ENCODE measurements at places on chromosomes 4 and X.

GRCh38 chr4:32930700-32931099 is 2210.5 kb downstream of the PCDH7 start:
- DNase-seq = no peak

DNA sequence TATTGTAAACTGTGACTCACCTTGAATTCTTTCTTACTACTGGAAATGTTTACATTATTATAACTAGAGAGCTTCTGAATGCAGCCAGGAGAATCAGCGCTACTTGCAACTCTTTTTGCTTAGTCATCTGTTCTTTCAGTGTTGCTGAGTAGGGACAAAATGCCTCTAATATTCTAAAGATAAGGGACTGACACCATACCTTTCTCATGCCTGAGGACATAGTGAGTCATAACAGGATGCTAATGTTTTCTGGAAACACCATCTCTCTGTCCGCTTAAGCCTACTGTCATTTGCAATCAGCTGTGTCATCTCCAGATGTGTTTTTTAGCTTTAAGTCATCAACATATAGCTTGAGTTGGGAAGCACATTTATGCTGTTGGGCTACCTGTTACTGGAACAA is 108.3 kb downstream of the QRFPR start:
- DNase-seq = peak; percentile 46

DNA sequence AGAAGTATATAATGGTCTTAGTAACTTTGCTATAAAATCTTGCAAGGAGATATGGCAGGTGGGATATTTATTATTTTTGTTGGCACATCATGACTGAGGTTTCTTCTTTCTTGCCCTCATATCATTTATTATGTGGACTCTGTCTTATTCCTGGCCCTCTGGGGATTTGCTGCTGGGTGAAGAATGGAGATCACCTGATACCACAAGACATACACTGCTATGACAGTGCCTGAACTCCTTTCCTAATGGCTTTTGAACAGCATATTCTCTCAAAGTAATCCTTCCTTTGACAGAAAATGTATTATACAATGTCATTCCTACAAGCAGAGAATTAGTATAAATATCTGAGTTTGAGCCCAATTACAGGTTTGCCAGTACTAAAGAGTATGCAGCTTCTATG is 22.0 kb upstream of the ADGRA3 start:
- no peak for DNase-seq

- no peak for DNase-seq
Measured at GRCh38 chrX:101160001-101160400, 59.6 kb upstream of the DRP2 start.

DNA sequence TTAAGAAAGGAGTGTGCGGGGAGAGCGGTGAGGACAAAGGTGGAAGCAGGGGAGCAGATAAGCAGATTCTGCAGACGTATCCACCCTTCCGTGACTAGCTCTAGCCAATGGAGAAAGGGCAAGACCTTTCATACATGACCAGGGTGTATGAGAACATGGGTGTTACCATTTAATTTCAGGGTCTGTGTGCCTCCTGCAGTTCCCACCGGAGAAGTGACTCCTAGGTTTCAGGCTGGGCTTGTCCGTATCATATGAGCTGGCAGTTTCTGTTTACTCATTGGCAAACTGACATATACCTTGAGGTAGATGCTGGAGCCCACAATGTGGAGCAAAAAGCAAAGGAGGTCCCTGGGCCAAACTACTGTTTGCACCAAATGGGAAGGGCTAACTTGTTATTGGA is 6.8 kb downstream of the RBM47 start:
- no peak for DNase-seq

- peak; percentile 54 for DNase-seq
Measured at GRCh38 chr4:154314248-154314647, 177.4 kb downstream of the DCHS2 start.

GRCh38 chr4:141541851-141542250 is 94.5 kb upstream of the IL15 start:
- DNase-seq = peak; percentile 79

DNA sequence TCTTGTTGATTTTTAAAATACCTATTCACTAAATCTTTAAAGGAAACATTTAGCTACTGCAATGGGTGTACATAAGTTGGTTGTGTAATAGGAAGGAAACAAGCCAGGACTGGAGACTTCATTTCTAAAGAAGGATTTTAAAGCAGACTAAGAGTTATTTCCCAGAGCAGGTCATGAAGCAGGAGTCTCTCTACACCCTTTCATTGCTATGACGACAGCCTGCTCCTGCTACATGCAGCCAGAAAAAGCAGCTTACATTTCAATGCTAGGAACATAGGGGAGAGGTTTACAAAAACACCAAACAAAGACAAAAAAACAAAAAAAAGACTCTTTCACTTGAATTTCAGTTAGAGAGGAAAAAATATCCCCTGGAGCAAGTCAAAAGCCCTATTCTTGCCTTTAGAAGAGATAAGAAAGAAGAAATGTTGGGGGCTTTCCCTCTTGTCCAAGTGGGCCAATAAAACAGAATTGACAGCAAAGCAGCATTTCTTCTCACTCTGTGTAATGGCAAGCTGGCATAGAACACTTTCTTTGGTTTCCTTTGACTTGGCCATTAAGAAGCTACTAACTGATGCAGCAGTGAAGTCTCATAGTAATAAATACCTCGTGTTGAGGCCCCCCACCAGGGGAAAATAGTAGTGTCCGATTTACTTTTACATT is 3.4 kb downstream of the SPARCL1 start:
- no peak for DNase-seq

GRCh38 chr4:2691952-2692435 is 64.1 kb downstream of the TNIP2 start:
- DNase-seq = no peak

DNA sequence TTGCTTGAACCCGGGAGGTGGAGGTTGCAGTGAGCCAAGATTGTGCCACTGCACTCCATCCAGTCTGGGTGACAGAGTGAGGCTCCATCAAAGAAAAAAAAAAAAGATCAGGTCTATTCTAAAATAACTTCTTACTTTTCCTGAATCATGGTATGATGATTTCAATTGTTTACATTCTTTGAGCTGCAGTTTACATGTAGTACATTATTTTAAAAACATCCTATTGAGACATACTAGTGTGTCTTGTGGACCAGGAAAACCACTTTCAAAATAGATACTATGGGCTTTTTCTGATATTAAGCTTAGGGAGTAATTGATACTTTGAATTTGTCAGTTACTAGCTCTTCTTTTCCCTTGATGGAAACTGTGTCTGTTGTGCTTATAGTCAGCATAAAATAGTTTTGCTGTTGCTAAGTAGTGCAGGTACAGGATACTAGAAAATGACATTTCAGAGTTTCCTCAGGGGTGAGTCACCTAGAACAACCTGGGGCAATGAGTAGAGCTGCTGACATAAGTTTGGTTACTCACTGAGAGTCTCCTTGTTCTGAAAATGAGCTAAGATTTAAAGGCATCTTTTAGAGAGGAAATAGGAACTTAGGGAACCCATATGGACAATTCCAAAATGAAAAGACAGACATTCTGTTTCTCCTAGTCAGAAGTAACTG is 53.2 kb upstream of the C4orf54 start:
- DNase-seq = no peak

DNA sequence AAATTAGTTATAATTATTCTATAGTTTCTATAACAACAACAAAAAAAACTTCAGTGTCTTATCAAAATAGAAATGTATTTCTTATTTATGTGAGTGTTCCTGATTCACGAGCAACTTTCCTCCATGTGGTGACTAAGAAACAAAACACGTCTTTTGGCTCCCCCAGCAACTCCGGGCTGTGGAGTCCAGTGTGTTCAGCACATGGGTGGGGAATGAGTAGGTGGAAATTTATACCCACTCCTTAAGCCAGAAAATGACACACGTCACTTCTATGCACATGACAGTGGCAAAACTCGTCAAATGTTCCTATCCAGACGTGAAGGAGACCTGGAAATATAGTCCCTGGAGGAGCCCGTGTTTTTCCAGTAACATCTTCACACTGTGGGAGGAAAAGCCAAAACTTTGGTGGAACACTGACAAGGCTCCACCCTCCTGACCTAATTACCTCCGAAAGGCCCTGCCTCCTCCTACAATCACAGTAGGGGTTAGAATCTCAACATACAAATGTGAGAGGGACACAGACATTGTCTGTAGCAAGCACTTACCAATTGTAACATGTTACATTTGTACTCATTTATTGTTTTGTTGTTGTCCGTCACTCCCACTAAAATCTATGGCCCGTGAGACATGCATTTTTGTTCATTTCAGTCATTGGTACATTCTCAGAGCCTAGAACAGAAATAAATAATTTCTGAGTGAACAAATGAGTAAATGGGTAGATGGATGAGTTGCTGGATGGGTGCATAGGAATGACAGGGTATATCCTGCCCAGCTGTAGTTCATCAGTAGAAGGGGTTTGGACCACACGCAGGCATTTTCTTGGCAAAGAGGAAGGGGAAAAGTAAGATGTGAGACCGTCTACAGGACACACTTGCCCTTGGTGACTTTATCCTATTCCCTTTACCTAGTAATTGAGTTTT is 605.8 kb upstream of the TENM3 start:
- peak; percentile 52 for DNase-seq

DNA sequence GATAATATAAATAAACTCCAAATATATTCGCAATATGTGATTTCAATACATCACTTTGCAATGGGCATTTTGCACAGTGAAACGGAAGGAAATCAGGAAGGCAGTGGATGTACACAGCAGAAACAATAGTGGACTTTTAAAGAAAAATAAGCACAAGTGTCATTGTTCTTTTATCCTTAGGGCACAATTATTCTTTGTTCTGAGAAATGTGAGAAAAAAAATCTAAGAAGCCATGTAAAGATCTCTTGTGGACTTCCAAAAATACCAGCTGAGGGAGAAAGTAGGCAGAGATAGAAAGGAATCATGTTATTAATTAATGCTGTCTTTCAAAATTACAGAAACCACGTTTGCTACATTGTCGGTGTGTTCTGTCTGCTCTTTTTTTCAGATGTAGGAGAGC is 17.6 kb upstream of the PRRG1 start:
- DNase-seq = no peak

GRCh38 chr4:98352940-98353339 is 91.8 kb downstream of the RAP1GDS1 start:
- no peak for DNase-seq

DNA sequence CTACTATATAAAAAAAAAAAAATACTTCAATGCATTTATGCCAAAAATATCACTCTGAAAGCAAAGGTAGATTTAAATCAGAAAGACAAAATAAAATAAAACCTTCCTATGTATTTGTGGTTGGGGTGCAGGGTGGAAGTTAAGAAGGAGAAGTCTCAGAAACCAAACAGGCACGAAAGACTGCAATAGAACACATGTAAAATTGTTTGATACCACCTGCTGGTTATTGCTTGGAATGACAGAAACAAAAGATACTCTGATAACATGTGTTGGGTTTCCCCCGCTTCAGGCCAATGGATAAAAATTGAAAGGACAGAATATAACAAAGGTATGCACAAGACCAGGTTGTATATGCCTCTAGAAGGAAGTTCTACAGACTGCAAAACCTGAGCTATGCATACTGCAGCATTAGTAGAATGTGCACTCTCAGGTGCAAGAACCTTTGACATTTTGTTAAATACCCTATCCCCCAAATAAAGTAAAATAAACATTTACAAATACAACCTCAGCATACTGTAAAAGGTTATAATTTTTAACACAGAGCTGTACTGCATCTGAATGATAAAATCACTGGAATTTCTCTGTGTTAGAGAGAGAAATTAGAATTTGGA is 118.8 kb downstream of the GABRA2 start:
- peak; percentile 24 for DNase-seq

- DNase-seq = no peak
Measured at GRCh38 chr4:184941671-184942418, 76.4 kb upstream of the HELT start.

DNA sequence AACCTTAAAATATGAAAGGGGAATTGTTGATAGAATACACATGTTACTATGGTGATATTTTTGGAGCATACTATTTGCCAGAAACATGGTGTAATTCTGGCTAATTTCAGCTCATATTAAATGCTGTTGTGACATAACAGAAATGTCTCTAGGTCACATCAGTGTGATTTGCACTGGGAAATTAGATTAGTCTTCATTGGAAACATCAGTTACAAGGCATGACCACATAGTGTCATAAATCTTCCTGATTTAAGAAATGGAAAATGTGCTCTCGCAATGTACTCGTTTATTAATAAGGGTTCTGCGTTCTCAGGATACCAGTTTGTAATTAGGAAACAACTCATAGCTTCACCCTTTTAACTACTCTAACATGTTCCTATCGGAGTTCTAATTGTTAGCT is 72.9 kb upstream of the GYPA start:
- no peak for DNase-seq

Data from fibroblast of skin of back (primary cell).